Femur (tissue), 1 donor: ENCODE measurements at places on chromosomes 12 and 14.

- DNase-seq = no peak
These were observed 76.0 kb downstream of the VCPKMT start for GRCh38 chr14:50040401-50040775.

GRCh38 chr12:8630131-8630530, 17.5 kb upstream of the AICDA start:
- DNase-seq = no peak

- DNase-seq = no peak
These were observed 225.2 kb upstream of the BTG1 start for GRCh38 chr12:92370828-92371227.

DNA sequence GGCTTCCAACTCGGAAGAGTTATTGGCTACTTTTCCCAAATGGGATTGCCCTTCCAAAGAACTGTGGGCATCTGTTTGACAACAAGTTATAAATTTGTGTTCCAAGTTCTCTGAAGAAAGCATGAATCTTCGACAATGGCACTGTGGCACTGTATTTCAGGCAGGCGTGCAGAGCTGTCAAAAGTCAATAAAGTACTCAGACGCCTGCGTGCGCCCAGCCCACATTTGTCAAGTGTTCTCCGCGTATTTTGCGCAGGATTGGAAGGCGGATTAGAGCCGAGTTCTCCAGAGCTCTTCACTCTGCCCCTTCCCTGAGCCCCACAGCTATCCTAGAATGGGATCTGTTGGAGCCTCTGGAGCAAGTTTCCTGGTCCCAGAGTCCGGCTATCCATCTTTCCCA, 103.2 kb downstream of the SLC25A47 start:
- no peak for DNase-seq

DNA sequence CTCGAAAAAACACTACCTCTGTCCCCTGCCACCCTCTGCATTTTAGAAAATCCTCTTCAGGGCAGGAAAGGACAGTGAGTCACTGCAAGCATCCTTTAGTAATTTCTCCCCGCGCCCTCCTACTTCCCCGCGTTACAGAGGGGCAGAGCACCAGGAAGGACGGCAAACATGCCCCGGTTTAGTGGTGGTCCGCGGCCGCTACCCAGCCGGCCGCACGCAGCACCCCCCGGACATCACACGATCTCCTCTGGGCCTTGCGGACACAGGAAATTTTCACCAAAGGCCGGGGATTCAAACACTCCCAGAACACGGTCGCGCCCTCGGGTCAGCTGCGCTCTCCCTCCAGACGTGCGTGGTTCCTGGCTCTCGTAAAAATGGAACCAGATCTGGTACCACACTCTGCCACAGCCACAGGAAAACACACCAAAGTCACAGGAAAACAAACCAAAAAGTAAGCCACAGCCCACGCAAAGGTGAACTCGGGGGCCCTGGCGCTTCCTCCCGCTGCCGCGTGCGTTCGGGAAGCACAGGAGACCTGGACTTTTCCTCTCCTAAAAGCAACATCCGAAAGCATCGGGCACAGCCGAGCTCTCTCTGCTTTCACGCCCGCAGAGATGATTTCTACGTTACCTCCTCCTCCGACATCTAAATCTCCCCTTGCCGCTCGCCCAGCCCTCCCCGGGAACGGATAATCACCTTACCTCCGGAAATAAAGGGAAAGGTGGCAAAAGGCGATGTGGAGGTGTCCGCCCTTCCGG, 839 bp downstream of the SLC38A1 start:
- peak; percentile 30 for DNase-seq

- no peak for DNase-seq
These were observed 21.3 kb downstream of the CLEC2A start for GRCh38 chr12:9910716-9911421.

DNA sequence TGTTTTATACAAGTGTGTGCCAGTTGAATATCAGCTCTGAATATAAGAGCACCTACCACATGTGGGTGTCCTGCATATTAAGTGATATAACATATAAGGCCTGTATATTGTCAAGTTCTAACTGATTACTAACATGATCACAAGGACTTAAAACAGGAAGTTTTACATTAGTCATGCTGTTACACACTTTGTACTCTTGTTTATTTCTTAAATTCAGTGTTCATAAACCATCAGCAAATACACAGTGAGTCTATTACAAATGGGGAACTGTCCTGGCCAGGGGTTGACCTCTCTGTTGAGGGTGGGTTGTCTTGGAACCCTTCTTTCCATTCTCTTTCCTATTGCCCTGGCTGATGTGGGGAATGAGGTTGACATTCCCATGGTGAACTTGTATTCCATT, 19.1 kb downstream of the HELB start:
- DNase-seq = no peak

DNA sequence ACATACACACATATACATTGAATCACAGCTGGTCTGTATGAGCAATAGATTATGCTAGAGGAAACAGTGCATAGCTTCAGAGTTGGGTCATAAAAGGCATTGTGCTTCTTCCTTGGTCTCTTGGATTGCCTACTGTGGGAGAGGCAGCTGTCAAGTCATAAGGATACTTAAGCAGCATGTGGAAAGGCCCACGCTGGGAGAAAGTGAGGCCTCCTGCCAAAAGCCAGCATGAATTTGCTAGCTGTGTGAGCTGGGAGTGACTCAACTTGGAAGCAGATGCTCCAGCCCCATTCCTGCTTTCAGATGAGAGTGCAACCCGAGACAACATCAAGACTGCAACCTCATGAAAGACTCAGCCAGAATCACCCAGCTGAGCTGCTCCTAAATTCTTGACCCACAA, 311.9 kb upstream of the TBX3 start:
- no peak for DNase-seq

DNA sequence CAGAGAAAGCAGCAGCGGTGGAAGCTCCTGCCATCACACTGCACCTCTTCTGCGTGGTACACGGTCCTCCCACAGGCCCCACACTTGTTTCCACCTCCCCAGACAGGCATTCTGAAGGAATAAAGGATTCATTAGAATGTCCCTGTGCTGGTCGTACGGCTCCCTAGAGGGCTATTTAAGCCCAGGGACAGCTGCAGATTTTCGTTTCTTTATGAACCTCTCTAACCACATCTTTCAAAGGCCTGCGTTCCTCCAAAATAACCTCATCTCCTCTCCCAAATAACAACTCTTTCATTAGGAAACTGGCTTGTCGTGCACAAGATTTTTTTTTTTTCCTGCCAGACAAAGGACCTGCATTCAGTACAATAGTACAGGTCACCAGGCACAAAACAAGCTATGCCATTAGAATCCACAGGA, 12.7 kb downstream of the CSRP2 start:
- DNase-seq = no peak

GRCh38 chr14:24258548-24259265, 4.3 kb downstream of the TGM1 start:
- DNase-seq = no peak
